Left kidney (tissue), 8 donors: ENCODE measurements at places on chromosomes 1 and 21. TPM values are rescaled to one million over a fixed set of nuclear protein-coding genes. Genes with fewer than 3 reads are reported as not detected.

- no peak for DNase-seq
Observed at GRCh38 chr1:204461331-204462228, 33.0 kb downstream of the PIK3C2B start.

Gene LCE3E
- not detected for polyA plus RNA-seq

GRCh38 chr1:164902491-164902890, 343.5 kb downstream of the PBX1 start:
- no peak for DNase-seq

- DNase-seq = no peak
Observed at GRCh38 chr1:155051777-155052398, 772 bp downstream of the ADAM15 start.

- DNase-seq = no peak
Observed at GRCh38 chr21:34116569-34116968, 43.2 kb downstream of the MRPS6 start.

Gene ZBTB40
- 25.3 TPM for polyA plus RNA-seq

GRCh38 chr21:28106370-28106890, 886.2 kb downstream of the LTN1 start:
- no peak for DNase-seq

- DNase-seq = no peak
Observed at GRCh38 chr1:59601041-59601441, 213.7 kb upstream of the HOOK1 start.
